Prostate gland (tissue), 2 donors: ENCODE measurements at places on chromosomes 2 and 18. TPM values are rescaled to one million over a fixed set of nuclear protein-coding genes. Genes with fewer than 3 reads are reported as not detected.
A peak's percentile ranks its signal among the peaks of the same experiment; 100 is the strongest.

DNA sequence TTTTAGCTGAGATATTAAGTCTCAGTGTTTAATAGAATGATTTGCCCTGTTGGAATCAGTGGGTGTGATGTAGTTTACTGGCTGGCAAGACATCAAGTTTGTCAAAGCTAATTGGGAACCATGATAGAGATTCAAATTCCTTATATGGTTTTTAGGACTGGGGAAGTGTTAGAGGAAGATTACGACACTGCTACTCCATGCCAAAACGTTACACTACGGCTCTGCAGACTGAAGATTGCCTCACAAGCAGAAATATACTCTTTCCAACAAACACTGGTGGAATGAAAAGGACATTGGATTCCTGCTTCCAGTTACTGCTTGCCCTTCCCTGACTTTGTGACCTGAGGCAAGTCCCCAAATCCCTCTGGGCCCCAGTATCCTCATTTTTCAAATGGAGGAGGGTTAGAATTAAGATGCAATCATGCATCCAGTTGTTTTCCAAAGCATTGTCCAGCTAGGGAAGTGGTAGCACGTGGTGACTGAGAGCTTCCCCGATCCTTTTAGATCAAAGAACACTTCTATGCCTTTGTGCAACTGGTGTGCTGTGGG lies 147.6 kb downstream of the CDC42EP3 start:
- no peaks in the 10 kb centered on the region for H3K36me3 ChIP-seq
- peak; percentile 27 for DNase-seq
- H3K4me3 ChIP-seq = no peak overlapping the region
- H3K27me3 ChIP-seq = no peaks in the 10 kb centered on the region
- no peaks in the 10 kb centered on the region for H3K4me1 ChIP-seq
- H3K27ac ChIP-seq = no peak overlapping the region

DNA sequence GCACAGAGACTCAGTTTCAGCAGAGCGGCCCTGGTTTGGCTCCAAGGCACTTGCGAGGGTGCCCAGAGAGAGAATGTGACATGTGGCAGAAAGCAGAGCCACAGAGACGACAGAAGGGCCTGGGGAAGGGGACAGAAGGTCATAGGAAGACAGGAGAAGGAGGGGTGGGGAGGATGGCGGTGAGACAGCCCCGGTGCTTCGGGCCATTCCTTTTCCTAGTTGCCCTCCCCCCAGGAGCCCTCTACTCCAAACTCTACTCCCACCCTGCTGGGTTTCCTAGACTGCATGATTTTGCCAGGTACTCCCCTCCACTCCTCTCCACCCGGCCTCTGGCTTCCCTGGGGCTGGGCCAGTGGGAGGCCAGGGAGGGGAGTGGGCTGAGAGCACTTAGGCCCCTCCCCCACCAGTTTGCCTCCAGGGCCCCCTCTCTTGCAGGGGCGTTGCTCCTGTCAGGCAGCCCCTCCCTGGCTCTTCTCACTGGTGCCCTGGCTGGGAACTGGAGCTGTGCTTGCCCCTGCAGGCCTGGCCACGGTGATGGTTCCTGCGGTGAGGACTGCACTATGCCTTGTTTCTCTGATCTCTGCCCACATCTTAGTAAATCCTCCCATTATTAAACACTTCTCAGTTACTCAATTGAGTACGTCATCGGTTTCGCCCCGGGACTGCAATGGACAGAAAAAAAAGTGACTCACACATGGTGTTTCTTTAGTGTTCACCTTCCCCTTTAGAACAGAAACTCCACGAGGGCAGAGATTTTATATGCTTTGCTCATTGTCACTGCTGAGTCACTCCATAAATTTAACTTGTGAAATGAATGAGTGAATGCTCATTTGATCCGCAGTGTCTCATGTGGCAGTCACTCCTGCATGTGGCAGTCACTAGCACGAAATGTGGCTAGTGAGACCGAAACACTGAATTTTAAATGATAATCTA lies 58.7 kb upstream of the SP3 start:
- no peaks in the 10 kb centered on the region for H3K27me3 ChIP-seq
- H3K4me3 ChIP-seq = no peak overlapping the region
- no peaks in the 10 kb centered on the region for H3K36me3 ChIP-seq

- H3K36me3 ChIP-seq = no peaks in the 10 kb centered on the region
- no peaks in the 10 kb centered on the region for H3K27me3 ChIP-seq
- no peak overlapping the region for H3K4me3 ChIP-seq
- no peak overlapping the region for H3K27ac ChIP-seq
- DNase-seq = no peak
Measured at GRCh38 chr2:64393383-64394010, 60.5 kb upstream of the LGALSL start.

- H3K27me3 ChIP-seq = no peaks in the 10 kb centered on the region
- H3K4me3 ChIP-seq = no peak overlapping the region
- no peaks in the 10 kb centered on the region for H3K36me3 ChIP-seq
Measured at GRCh38 chr2:233481368-233482142, 85.0 kb downstream of the USP40 start.

DNA sequence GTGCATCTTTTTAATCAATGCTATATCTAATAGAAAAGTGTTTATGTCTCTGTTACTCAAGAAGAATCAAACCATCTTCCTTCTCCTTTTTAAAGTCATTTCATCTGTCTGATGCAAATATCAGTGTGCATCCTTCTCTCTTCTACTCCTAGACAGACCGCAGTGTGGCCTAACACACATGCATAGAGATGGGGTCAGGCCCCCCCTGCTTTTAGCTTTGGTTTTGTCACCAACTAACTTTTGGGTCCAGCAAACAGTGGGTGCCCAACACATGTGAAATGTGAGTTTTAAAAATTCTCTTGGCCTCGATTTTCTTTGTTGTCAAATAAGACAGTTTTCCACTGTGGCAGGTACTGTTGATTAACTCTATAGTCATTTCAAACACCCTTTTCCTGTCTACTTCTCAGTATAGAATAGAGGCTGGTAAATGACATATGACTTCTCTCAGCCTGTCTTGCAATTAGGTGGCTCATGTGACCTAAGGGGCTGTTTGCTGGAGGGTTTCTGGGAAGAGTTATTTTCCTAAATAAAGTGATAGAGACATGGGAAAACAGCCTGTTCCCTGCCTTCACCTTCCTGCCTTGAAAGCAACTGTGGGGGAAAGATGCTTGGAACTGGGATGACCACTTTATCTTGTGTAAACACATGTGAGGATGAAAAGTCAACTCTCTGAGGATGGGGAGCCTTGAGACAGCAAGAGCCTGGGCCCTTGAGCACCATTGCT lies 65.7 kb upstream of the DARS1 start:
- no peaks in the 10 kb centered on the region for H3K27me3 ChIP-seq
- no peak for DNase-seq
- H3K27ac ChIP-seq = no peak overlapping the region
- H3K36me3 ChIP-seq = no peaks in the 10 kb centered on the region
- H3K4me1 ChIP-seq = no peaks in the 10 kb centered on the region
- no peak overlapping the region for H3K4me3 ChIP-seq

DNA sequence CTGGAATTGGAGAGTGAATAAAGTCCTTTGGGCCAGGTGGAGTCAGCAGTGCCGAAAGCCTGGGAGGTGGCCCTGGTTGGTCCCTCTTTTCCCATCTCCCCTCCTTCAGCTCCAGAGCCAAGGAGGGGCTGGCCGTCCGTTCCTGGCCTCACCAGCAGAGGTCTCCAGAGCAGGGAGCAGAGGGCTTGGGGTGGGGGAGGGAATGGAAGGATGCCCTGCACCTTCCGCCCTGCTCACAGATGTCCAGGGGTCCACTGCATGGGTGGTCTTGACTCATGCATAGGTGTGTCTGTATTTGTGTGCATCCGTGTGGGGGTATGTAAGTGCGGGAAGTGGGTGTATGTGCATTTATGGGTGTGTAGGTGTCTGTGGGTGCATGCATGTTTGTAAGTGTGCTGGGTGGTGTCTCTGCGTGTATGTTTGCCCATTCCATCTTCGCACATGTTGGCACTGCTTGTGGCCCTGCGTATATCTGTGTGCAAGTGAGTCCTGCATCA lies 201.8 kb downstream of the ZFP36L2 start:
- no peaks in the 10 kb centered on the region for H3K4me1 ChIP-seq
- no peaks in the 10 kb centered on the region for H3K36me3 ChIP-seq
- no peak overlapping the region for H3K27ac ChIP-seq
- DNase-seq = peak; percentile 32
- H3K27me3 ChIP-seq = no peaks in the 10 kb centered on the region
- H3K4me3 ChIP-seq = no peak overlapping the region

DNA sequence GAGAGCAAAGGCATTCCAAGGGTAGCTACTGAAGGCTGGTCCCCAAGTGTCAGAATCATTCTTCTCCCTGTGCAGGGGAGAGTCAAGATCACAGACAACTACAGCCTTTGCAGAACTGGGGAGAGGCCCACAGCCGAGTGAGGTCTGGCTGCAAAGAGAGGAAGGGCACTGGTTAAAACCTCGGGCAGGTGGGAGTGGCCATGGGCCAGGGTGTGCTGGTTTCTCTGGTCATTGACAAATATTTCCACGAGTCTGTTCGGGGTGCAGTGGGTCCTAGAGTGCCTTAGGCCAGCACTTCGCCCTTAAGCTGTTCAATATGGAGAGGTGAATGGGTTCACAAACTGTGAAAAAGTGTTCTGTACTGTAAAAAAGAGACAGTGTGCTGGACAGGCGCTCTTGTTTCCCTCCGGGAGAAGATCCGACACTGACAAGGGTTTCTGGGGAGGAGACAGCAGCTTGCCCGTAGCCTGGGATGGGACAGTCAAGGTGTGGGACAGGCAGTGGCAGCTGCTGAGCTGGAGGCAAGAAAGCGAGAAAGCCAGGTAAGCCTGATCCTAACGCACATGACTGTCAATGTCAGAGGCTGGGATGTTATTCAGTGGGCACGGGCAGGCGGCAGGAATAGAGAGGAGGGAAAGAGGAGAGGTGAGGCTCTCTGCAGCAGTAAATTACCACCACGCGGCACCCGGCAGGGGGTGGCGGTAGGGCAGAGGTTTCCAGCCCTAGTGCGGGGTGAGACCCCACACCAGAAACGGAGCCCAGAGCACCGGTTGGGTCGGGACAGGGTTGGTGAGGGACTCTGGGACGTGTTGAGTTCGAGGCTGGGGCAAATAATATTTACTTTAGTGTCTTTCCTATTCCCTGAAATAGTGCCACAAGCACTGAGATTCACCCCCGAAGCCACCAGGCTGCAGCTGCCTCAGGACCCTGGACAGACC lies 2.0 kb downstream of the NPPC start:
- H3K27ac ChIP-seq = no peak overlapping the region
- no peak overlapping the region for H3K4me3 ChIP-seq
- peaks cover 6% of the 10 kb centered on the region for H3K4me1 ChIP-seq

DNA sequence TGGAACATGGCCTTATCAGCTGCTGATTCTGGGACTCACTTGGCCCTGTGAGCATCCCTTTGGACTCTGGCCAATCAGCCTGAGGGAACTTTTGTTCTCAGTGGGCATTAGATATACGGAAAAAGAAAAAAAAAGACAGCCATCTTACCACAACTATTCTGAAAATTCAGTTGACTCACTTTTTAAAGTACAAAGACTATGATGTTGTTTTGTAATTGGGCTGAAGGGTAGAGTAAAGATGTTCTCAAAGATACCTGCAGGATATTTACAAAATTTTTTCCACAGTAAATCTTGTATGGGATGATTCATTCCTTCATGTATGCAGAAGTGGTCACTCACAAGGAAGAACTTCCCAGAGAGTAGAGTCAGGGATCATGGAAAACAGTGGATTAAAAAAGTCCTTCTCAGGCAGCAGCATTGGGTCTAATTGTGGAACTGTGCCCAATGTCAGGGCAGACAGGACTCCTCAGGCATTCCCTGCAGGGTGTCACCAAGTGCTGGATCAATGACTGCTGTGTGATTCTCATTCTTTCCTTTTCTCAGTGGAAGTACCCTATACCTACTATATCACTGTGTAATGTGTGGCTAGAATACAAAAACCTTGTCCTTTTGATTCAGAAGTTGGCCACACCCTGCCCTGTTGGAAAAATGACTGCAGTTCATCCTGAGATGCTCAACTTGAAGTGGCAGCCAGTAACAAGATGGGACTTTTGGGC lies 35.4 kb downstream of the SULT1C4 start:
- H3K4me3 ChIP-seq = no peak overlapping the region
- H3K4me1 ChIP-seq = no peaks in the 10 kb centered on the region
- no peak for DNase-seq
- H3K27me3 ChIP-seq = no peaks in the 10 kb centered on the region

DNA sequence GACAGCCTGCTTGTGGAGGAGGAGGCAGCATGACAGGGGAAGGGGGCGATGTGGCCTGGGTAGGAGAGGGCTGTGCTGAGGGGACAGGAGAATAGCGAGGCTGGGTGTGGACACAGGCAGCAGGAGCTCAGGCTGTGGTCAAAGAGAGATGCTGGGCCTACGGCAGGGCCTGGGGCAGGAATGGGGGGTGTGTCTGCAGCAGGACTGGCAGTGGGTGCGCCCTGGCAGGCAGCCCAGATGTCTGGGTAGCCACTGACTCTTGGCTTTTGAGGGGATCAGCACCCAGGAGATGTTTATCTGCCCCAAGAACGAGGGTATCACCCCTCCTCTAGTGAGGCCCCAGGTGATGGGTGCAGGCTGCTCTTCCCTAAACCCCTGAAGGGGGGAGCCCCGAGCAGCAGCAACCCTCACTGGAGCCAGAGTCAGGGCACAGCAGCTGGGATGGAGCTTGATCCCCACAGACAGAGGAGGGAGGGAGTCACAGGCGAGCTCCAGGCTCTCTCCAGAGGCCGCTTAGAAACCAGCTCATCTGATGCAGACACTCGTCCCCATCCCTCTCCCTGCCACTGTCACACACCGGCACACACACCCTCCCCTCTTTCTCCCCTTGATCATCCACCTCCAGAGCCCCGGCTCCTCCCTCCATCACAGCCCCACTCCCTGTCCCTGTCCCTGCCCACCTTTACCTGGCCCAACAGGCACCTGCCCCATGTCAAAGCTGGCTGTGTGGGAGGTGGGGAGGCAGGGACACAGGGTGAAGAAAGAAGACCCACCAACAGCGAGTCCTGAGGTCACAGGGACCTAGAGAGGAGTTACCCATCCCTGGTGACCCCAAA lies 29.8 kb upstream of the TNS1 start:
- H3K4me3 ChIP-seq = no peak overlapping the region
- H3K27me3 ChIP-seq = no peaks in the 10 kb centered on the region
- H3K36me3 ChIP-seq = no peaks in the 10 kb centered on the region
- H3K27ac ChIP-seq = peak overlapping the region; percentile 59
- no peaks in the 10 kb centered on the region for H3K4me1 ChIP-seq

DNA sequence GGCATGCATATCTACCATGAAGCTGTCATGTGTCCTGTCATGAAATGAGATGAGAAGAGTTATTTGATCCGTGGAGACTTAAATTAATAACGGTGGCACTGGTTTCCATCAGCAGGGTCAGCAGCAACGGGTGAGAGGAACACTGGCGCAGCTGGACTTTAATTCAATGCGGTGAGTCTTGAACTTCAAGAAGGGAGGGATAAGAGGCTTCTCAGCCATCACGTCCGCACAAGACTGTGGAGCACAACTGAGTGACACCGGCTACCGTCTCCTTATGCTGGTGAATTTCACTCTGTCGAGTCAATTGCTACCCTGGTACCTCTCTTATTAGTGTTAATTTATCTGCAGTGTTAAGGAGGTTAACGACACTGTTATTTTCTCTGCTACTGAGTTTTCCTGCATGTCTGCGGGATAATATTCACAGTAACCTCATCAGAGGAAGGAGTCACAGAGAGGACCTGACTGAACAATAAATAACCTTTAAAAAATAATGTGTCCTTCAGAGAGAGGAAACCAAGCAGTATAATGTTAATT lies 236.8 kb downstream of the EPHA4 start:
- DNase-seq = no peak
- no peak overlapping the region for H3K27ac ChIP-seq
- H3K4me1 ChIP-seq = no peaks in the 10 kb centered on the region
- H3K4me3 ChIP-seq = no peak overlapping the region
- no peaks in the 10 kb centered on the region for H3K36me3 ChIP-seq
- no peaks in the 10 kb centered on the region for H3K27me3 ChIP-seq

The DSC2 gene
- 29.1 TPM for total RNA-seq

The CXCR4 gene
- 27.2 TPM for total RNA-seq

The TRIM43 gene
- total RNA-seq = 2.4 TPM

The KCNG2 gene
- total RNA-seq = 3.7 TPM

The TRPM8 gene
- total RNA-seq = 71.3 TPM

The EIF5B gene
- 24.0 TPM for total RNA-seq
